ENCODE measurements at places on chromosomes 11 and 22.
A peak's percentile ranks its signal among the peaks of the same experiment; 100 is the strongest.

- no peak for DNase-seq
These were observed 2.1 kb downstream of the RTN3 start for GRCh38 chr11:63683133-63683991.

- peak; percentile 76 for DNase-seq
These were observed 27.7 kb upstream of the PARVB start for GRCh38 chr22:43996170-43996980.

- DNase-seq: peak; percentile 60
These were observed 34.6 kb downstream of the CYTH4 start for GRCh38 chr22:37316875-37317371.

- no peak for DNase-seq
These were observed 18.5 kb downstream of the RELT start for GRCh38 chr11:73394416-73395296.

GRCh38 chr11:2954263-2954662, 25.0 kb upstream of the PHLDA2 start:
- no peak for DNase-seq

- DNase-seq: no peak
These were observed 210.7 kb downstream of the METTL15 start for GRCh38 chr11:28318871-28319270.

DNA sequence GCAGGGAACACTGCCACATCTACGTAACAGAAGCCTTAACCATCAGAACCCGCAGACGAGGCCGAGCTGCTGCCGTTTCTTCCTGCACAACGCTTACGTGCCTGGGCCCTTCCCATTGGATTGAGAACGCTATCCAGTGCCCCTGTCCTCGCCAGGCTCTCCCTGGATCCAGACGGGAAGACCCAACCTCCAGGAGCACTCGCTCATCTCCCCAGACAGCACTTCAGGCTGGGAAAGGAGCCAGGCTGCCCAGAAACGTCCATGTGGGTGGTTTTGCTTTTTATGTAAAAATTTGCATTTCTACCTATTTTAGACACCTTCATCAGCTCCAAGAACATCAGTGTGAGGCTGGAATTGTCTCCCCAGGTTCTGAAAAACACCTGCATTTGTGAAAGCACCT, 7.3 kb upstream of the CRYBB3 start:
- DNase-seq: no peak

- no peak for DNase-seq
These were observed 61.3 kb upstream of the RASD2 start for GRCh38 chr22:35479359-35479758.

DNA sequence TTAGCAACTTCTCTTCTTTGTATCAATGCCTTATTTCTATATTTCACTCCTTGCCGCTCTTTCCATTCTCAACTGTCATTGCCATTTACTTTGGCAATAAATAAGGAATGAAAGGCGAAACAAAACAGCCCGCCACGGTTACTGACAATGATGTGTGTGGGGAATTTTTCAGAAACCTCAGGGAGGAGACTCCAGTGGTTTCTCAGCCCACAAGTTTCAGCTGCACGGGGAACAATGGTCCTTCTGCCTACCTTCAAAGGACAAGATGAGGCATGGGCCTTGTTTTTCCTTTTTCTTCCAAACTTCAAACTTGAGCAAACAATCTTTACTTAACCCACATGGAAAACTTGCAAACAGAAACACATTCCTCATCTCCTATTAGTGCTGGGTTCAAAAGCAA, 409.4 kb downstream of the METTL15 start:
- DNase-seq: no peak
